ENCODE measurements at places on chromosomes 2 and 18.

DNA sequence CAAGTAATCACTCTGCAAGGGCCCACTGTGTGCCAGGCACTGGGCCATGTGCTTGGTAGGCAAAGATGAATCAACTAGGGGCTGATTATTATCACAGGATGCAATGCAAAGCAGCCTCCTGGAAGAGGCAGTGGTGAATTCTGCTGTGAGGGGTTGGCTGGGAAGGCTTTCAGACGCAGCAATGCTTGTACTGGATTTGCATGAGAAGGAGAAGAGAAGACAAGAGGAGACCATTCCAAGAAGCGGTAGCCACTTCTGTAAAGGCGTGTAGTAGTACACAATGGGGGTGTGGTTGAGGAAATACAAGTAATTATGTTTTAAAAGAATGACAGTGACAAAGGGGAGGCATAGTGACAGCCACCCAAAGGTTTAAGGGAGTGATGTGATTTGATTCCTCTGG lies 502.7 kb downstream of the PLCL1 start:
- H3K27me3 ChIP-seq, result no peaks in the 10 kb centered on the region
- H3K4me1 ChIP-seq, result no peaks in the 10 kb centered on the region
- no peak overlapping the region for H3K4me3 ChIP-seq
- no peaks in the 10 kb centered on the region for H3K36me3 ChIP-seq

GRCh38 chr2:130391872-130392670 lies 36.2 kb downstream of the PTPN18 start:
- no peak overlapping the region for H3K4me3 ChIP-seq
- DNase-seq, result peak; percentile 54
- H3K27me3 ChIP-seq, result no peaks in the 10 kb centered on the region
- no peaks in the 10 kb centered on the region for H3K36me3 ChIP-seq

DNA sequence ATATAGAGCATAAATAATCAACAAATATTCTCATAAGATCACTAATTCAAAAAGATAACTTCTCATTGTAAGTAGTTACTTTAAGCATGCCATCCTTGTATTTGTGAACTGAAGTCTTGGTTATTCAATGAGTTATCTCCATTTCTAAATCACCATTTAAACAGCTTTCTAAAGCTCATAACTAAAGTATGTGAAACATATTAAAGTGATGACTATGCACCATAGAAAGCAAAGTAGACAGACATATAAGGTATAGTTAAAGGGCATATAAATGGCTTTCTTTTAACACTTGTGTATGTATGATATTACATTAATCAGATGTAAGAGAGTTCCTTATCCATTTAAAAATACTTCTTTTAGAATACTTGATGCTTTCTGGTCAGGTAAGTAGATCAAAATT lies 83.5 kb downstream of the IKZF2 start:
- H3K27me3 ChIP-seq, result no peaks in the 10 kb centered on the region
- no peak overlapping the region for H3K4me3 ChIP-seq
- H3K4me1 ChIP-seq, result peaks cover 16% of the 10 kb centered on the region
- no peak overlapping the region for H3K27ac ChIP-seq
- no peak for DNase-seq

DNA sequence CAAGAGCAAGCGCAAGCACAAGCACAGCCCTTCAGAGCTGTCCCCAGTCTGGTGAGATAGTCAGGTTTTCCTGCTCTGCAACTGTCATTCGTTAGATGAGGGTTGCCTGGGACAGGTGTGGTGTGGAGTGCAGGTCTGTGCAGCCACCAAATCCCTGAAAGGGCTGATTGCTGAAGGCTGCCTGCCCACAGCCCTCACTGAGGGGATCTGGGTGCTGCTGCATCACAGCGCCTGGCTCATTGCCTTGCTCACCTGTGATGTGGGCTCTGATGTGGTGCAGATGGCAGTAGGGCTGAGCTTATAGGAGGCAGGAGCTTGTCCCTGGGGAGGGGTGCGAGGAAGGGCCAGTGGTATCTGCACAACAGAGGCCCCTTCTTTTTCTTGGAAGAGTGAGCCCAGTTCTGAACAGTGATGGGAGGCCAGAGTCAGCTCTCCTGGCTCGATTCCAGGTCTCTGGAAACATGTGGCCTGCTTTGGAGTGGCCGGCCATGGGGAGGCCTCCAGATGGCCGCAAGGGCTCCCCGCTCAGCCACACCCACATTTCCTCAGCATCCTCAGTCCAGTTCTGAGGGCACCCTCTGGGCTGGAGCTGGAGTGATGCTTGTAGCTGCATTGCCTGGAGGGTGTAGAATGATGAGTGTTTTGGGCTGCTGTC lies 11.4 kb downstream of the UBE2F start:
- H3K4me1 ChIP-seq, result peaks cover 19% of the 10 kb centered on the region
- no peak overlapping the region for H3K27ac ChIP-seq
- no peak overlapping the region for H3K4me3 ChIP-seq
- no peak for DNase-seq

DNA sequence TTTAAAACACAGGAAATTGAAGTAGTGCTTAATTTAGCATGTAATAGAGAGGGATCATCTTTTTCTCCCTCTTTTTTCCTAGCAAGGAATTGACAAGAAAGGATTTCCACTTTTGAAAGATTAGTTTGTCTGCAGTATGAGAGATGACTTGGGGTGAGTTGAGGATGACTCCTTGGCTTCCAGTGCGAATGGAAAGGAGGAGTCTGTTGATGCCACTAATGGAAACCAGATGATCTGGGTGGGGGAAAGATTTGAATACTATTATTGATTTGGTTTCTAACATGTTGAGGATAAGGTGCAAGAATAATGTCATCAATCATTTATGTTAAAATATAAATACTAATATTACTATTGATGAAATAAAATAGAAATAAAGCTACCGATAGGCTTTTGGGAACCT lies 205.4 kb downstream of the PPP1R1C start:
- H3K27me3 ChIP-seq, result no peaks in the 10 kb centered on the region
- H3K4me3 ChIP-seq, result no peak overlapping the region
- no peaks in the 10 kb centered on the region for H3K4me1 ChIP-seq
- H3K36me3 ChIP-seq, result no peaks in the 10 kb centered on the region
- no peak for DNase-seq

DNA sequence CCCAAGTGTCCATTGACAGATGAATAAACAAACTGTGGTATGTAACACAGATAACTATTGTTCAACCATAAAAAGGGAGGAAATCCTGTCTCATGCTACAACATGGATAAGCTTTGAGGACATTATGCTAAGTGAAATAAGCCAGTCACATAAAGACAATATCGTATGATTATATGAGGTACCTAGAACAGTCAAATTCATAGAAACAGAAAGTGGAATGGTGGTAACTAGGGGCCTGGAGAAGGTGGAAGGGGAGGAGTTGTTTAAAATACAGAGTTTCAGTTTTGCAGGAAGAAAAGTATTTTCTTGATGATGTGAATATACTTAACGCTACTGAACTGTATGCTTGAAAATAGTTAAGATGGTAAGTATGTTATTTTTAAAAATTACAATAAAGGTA lies 304.6 kb upstream of the CXCR4 start:
- no peaks in the 10 kb centered on the region for H3K27me3 ChIP-seq
- no peak overlapping the region for H3K4me3 ChIP-seq
- no peaks in the 10 kb centered on the region for H3K36me3 ChIP-seq
- H3K4me1 ChIP-seq, result no peaks in the 10 kb centered on the region
- no peak overlapping the region for H3K27ac ChIP-seq

DNA sequence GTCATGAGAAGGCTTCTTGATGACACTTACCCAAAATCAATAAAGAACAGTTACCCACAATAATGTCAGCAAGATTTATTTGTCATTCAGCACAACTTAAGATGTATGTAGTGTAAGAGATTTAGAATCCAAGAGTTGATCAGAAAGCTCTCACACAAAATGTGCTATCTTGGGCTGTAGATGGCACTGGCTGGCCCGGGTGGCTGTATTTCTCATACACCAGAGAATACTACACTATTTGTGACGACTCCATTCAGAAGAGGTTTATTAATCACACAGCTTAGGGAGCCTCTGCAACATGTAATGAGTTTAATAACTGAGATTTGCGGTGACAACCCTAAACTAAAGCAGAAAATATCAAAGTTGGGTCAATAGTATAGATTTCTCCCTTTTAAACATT lies 530.4 kb upstream of the KLHL29 start:
- no peaks in the 10 kb centered on the region for H3K4me1 ChIP-seq
- no peak overlapping the region for H3K27ac ChIP-seq
- no peak overlapping the region for H3K4me3 ChIP-seq
- no peaks in the 10 kb centered on the region for H3K36me3 ChIP-seq
- H3K27me3 ChIP-seq, result no peaks in the 10 kb centered on the region
- DNase-seq, result no peak

DNA sequence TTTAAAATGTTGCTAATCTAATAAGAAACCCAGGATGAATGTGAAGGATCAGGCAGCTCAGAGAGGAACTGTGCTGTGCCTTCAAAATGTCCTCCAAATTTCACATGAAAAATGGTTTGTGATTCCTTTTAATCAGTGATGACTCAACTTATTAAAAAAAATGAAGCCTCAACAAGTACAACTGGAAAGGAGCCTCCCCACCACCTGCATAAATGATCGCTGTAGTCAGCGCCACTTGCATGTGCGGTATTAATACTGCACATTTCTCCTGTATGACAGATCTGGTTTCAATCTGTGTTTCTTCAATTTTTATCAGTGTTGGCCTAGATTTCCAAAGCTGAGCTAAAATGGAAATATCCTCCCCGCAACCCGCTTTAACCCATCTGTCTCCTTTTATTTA lies 115.0 kb upstream of the TMEM200C start:
- no peak for DNase-seq
- no peak overlapping the region for H3K4me3 ChIP-seq
- H3K36me3 ChIP-seq, result no peaks in the 10 kb centered on the region

GRCh38 chr2:147297820-147298219 lies 547.0 kb upstream of the ACVR2A start:
- no peaks in the 10 kb centered on the region for H3K36me3 ChIP-seq
- H3K27me3 ChIP-seq, result no peaks in the 10 kb centered on the region
- H3K27ac ChIP-seq, result no peak overlapping the region
- H3K4me1 ChIP-seq, result no peaks in the 10 kb centered on the region

DNA sequence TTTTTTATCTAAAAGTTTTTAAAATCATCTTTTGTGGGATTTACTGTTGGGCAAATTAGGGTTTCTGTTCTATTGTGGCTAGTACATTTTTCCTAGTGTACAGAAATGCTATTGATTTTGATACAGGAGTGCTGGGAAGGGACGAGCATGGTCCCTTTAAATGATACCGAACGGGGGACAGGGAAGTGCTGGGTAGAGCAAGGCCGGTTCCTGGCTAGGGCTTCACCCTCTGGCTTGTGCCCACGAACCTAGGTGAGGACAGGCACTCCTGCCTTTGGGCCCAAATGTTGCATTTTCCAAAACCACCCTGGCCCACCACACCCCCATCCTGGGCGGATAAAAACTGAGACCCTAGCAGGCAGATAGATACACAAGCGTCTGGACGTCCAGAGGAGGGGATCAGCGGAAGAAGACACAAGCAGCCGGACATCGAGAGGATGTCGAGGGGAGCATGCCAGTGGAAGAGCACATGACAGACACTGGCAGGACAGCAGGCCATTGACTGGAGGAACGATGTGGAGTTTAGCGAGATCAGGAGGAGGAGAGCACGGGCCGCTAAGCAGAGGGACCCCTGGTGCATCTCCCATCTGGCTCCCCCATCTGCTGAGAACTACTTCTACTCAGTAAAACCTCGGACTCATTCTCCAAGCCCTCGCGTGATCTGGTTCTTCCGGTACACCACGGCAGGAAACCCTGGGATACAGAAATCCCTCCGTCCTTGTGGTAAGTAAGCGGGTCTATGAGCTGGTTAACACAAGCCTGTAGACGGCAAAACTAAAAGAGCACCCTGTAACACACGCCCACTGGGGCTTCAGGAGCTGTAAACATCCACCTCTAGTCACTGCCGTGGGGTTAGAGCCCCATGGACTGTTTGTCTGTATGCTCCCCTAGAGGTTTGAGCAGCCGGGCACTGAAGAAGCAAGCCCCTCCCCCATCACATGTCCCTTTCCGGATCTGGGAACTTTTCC lies 13.5 kb upstream of the CALCRL start:
- no peak overlapping the region for H3K27ac ChIP-seq
- H3K4me1 ChIP-seq, result no peaks in the 10 kb centered on the region
- no peak overlapping the region for H3K4me3 ChIP-seq
- DNase-seq, result peak; percentile 9
- no peaks in the 10 kb centered on the region for H3K36me3 ChIP-seq

GRCh38 chr2:71694501-71695234 lies 241.3 kb downstream of the DYSF start:
- H3K27me3 ChIP-seq, result no peaks in the 10 kb centered on the region
- no peak for DNase-seq
- H3K4me3 ChIP-seq, result no peak overlapping the region
- no peak overlapping the region for H3K27ac ChIP-seq
- no peaks in the 10 kb centered on the region for H3K36me3 ChIP-seq

DNA sequence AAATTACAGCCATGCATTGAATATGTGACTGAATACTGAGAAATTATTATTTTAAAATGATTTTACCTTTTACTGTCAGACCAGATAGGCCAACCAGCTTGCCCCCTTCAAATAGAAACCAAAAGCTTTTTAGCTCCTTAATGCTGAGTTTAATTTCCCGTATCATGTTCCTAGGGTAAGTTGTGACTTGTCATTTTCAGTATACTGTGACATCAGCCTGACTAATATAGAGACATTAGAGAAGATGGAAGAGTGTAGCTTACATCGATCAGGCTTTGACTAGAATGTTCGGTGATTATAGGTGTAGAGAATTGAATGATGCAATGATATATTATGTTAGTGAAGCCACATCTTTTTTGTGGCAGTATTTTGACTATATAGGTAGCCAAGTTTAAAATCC lies 50.6 kb upstream of the ZEB2 start:
- DNase-seq, result no peak
- H3K36me3 ChIP-seq, result no peaks in the 10 kb centered on the region
- no peaks in the 10 kb centered on the region for H3K27me3 ChIP-seq
- H3K4me3 ChIP-seq, result no peak overlapping the region
- no peak overlapping the region for H3K27ac ChIP-seq

DNA sequence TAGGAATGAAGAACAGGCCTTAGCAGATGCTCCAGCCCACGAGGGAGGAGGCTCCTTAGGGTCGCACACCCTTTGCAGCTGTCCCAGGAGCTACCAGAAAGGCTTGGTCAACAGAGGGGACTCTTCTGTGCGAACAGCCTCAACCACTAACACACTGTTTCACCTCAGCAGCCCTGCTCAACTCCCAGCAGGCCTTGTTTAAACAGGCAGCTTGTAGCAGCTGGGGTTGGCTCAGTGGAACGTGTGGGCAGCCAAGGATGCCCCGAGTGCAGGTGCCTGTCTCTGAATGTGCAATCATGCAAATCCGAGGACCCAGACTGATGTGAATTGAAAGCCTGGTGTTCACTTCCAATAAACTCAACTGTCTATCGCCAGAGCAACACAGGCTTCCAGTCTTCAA lies 88.7 kb upstream of the CXCR4 start:
- no peak overlapping the region for H3K4me3 ChIP-seq
- no peak overlapping the region for H3K27ac ChIP-seq
- DNase-seq, result peak; percentile 83

GRCh38 chr18:67134911-67135310 lies 381.6 kb downstream of the DSEL start:
- H3K27ac ChIP-seq, result no peak overlapping the region
- H3K36me3 ChIP-seq, result no peaks in the 10 kb centered on the region
- no peak overlapping the region for H3K4me3 ChIP-seq
- no peaks in the 10 kb centered on the region for H3K27me3 ChIP-seq
